ENCODE measurements at places on chromosomes 4 and X.

- DNase-seq: no peak
These were observed 23.9 kb downstream of the RELL1 start for GRCh38 chr4:37662251-37662650.

DNA sequence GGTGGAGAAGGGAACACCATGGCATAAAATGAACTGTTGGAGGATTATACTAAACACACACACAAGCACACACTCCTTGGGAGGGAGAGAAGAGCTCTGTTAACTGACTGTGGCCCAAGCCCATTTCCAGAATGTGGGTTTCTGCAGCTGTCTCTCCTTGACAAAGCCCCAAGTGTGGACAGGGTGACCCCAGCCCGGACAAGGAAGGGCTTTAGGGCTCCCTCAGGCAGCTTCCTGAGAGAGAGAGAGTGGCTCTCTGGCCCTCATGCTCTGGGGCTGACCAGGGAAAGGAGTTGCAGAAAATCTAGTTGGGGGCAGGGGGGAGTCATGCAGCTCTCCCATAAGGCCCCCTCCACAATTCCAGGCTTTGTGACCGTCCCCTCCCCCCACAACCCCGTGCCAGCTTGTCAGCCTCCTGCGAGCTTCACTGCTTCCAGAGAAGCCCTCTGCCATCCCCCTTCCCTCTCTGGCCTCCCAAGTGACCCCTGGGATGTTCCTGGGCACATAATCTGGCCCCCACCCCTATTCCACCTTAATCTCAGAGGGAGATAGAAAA, 590 bp downstream of the ARHGEF9 start:
- DNase-seq: no peak

GRCh38 chr4:94757192-94758140, at the start of gene BMPR1B:
Gene BMPR1B, plus strand, starts transcription at chr4:94757955. Its CDS starts 346,470 bp downstream, at chr4:95104425.
- DNase-seq: no peak

DNA sequence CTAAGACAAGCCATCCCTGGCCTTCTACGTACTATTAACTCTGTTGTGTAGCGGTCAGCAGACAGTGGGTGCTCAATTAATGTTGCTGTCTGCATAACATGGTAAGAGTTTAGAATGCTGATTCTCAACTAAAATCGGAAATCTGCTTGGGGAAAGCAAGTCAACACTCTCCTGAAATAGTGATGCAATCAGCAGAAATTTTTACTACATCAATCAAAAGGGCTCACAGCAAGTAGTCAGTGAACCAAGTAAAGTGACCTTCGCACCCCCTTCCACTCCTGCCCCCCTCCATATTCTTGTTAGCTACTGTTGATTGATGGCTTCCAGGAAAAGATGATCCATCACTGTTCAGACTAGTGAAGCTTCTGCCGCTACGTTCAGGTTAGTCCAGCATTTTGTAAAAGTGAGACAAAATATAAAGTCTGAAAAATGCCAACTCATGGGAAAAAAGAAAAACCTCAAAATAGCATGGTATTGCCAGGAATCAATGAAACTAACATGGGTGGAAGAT, 247.9 kb downstream of the HNRNPD start:
- DNase-seq: no peak

- DNase-seq: no peak
These were observed 42.5 kb downstream of the BMP2K start for GRCh38 chr4:78818530-78819079.

GRCh38 chrX:81377329-81377728, 175.4 kb downstream of the SH3BGRL start:
- DNase-seq: no peak

- no peak for DNase-seq
These were observed 21.9 kb downstream of the BMX start for GRCh38 chrX:15522464-15522863.

DNA sequence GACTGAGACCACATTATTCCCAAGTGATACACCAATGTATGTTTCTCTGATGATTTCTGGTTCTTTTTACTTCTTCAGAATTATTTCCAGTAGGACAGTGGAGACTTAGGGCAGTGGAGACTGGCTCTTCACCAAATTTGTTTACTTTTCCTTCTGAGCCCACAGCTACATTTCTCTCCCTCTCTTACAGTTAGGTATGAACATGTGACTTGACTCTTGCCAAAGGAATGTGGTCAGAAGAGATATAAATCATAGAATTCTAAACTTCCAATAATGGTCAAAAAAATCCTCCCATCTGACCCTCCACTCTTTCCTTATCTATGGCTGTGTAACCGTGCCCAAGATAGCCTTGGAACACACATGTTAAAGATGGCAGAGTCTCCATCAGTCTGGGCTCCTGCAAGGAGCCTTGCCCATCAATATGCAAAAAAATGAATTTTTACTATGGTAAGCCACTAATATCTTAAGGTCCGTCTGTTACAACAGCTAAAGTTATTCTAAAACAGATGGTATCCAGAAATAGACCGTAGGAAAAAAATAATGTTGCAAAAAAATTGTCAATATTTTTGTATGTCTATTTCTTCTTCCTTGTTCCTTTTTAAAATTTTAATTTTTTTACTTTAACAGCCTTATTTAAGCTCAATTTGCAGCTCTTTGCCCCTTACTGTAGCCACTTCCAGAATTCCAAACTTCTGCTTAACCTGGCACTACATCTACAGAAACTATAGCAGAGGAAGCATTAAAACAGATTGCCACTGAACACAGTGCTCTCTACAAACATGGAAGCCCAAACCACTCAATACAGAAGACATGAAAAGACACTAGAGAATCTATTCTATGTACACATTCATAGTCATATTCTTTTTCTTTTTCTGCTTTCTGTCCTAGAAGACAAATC, 260.7 kb downstream of the COL25A1 start:
- no peak for DNase-seq

DNA sequence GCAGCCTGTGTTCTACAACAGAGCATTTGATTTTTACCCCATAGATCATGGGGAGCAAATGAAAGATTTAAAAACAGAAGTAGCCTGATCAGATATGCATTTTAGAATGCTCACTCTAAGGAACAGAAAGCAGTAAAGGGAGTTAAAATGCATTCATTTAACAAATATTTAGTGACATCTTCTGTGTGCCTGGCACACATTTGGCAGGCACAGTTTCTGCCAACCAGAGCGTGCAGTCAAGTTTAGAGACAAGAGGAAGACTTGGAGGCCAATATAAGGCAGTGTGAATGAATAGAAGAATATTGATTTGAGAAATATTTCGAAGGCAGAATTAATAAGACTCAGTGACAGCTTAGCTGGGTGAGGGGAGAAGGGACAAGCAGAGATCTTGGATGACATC, 210.1 kb downstream of the KDR start:
- no peak for DNase-seq

DNA sequence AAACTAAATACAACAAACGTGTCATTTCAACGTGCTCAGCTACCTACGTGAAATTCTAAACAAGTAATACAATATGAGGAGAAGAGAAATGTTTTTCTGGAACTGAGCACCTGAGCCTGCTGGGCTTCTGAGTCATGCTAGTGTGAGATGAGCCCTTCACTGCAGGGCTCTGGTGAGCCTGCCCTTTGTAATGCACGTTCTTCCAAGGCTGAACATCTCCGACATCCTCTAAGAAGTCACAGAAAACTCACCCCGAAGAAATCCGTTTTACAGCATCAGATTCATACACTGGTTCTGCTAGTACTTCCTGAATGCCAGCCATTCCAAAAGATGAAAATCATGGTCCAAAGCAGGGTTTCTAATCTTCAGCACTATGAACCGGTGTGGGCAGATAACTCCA, 157.1 kb downstream of the AMELX start:
- no peak for DNase-seq

DNA sequence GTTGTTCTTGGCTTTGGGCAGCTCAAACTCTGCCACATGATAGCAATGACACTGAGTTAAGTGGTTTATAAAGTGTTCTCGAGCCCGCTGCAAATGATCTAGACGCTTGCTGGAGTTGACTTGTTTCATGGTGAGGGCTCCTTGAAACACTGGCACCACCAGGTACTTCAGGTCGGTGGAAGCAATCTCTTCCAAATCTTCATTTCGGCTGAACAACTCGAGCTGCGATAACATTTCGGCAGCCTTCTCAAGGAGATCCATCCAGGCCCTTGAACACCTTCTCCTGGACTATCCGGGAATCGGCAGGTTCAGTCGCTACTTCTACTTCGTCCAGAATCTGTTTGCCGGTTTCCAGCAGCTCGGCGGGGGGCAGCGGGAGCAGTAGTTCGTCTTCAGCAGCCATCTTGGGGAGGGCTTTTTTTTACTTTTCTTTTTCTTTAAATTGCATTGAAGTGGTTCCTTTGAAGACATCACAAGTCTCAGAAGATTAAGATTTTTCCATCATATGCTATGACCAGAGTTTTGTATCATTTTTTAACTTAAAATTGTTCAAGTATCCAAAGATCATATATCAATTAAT, 28.0 kb downstream of the HNRNPDL start:
- DNase-seq: no peak

GRCh38 chr4:142452161-142452855, 393.8 kb downstream of the INPP4B start:
- no peak for DNase-seq

DNA sequence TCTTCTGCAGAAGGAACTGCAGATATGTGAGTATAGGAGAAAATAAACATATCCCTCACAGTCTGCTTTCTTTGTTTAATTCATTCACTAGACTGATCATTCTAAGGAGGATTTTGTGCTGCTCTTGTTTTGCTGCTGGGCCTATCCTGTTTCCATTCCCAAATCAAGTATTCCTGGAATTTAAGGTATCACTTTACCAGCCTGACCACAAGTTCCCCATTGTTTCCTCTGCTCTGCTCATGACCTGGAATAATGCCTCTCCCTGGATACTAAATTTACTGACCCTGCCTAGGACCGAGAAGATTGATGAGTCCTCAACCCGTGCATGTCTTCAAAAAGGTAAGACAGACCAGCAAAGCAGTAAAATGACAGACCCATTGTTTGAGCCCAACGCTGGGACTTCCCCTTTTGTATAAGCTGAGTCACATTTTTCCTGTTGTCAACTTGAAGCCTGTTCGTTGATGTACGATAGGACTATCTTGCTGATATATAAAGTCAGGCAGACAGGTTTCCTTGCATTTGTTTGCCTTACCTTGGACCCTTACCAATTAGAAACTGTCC, 85.5 kb upstream of the TET2 start:
- no peak for DNase-seq

DNA sequence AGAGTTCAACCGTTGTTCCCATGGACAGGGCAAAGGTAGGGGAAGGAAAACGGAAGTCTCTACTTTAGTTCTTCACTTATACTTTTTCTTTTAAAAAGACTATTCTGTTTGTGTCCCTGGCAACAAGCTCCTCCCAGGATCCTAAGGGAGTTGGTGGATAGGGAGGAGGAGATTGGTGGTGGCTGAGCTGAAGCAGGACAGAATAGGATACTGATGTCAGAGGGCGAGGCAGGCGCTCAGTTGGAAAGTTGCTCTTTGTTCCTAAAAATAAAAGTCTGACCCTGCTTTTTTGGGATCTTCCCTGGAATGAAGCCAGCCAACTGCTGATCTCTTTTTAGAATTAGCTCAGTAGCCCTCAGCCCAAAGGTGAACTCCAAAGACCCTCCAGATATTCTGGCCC, 104.7 kb downstream of the MGST2 start:
- no peak for DNase-seq

GRCh38 chrX:37434362-37434761, 85.2 kb downstream of the PRRG1 start:
- DNase-seq: no peak

GRCh38 chr4:10803713-10804343, 119.3 kb upstream of the CLNK start:
- DNase-seq: no peak
